ENCODE measurements at places on chromosomes 2 and 18.

DNA sequence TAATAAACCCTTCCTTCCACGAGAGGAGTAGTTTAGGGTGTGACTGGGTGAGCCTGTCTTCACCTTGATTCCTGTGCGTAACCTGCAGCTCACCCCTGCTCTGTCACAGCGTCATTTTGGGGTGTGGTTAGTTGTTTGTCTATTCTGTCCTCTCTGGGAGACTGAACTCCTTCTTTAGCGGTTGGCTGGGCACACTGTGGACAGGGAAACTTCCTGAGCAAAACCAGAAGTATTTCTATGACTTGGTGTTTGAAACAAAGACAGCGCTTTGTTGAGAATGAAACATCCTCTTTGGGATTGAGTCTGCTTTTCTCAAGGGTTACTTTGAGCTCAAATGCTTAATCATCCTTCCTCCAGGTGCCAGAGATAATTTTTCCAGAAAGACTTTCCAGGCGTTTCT lies 270.7 kb downstream of the HRH4 start:
- no peak for DNase-seq

DNA sequence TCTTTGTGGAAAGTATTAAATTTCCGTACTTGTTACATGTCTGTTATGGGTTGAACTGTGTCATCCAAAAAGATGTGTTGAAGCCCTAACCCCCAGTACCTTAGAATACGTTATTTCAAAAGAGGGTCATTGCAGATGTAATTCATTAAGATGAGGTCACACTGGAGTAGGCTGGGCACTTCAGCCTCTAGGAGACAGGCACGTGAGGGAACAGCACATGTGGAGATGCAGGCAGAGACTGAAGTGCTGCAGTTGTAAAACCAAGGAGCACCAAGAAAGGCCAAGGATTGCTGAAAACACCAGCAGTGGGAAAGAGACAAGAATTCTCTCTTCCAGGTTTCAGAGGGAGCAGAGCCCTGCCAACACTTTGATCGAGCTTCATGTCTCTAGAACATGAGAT lies 4.6 kb upstream of the RHBDD1 start:
- DNase-seq: no peak

DNA sequence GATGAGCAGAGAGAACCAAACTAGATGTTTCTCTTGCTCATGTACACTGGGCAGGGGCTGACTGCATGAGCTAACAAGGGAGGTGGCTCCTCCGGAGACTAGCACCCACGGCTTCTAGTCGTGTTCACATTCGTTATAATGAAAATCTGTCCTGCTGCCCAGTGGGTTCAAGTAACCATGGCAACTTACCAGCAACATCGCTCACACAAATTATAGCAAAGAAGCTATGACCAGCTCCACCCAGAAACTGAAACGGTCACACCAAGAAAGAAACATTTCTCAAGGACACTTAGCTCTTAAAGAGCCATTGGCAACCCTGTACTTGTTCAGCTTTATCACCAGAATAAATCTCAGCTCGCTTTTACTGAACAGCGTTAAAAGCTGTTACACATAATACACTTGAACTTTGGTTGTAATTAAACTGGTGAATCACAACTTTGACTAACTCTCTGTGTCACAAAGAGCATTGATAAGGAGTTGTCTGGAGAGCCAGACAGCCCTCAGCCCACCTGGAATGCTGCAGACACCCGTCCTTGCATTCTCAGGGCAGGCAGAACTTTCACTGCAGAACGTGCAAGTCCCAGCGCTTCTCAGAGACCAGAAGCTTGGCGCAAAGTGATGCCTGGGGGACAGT lies 141.2 kb downstream of the PID1 start:
- no peak for DNase-seq

- DNase-seq: peak; percentile 63
These were observed 363.7 kb upstream of the MYT1L start for GRCh38 chr2:2694746-2695145.

DNA sequence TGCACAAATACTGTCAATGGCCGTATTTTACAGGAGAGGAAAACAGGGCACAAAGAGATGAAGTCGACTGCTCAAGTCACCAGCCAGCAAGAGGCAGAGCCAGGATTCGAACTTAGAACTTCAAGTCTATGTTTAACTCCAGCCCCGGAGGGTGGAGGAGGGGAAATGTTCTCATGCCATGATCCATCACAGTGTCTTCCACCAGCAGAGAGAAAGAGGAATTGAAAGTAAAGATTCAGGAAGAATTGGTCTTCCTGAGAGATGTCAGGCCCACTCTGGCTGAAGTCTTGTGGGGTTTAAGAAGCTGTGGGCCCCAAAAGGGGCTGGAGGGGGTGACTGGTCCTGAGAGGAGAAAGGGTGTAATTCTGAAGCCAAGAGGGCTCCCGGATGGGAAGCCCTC lies 260.0 kb downstream of the TNS1 start:
- peak; percentile 89 for DNase-seq

GRCh38 chr2:224166654-224167053 lies 127.6 kb upstream of the SERPINE2 start:
- DNase-seq: no peak

- DNase-seq: no peak
These were observed 69.6 kb upstream of the RAB6C start for GRCh38 chr2:129909651-129910418.

DNA sequence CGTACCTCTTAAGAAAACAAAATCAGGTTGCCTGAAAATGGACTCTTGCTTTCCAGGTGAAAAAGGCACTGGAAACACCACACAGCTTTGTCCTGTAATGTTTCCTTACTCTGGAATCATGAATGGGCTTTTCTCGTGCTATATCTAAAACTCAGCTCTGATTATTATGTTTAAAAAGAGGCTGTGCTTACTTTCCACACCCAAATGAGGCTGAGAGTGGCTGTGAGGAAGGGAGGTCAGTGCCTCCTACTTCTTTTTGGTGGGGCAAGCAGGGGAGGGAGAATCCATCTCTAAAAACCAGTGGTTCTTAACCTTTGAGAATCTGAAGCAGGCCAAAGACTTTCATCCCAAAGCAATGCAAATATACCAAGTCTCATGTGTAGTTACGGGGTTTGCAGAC lies 148.6 kb downstream of the FAM210A start:
- peak; percentile 56 for DNase-seq
